ENCODE measurements at places on chromosomes 13 and 19. TPM values are rescaled to one million over a fixed set of nuclear protein-coding genes. Genes with fewer than 3 reads are reported as not detected.

ADPRHL1 gene
- total RNA-seq, result 1.3 TPM

KIR2DL3 gene
- not detected for total RNA-seq

MARCHF2 gene
- 30.3 TPM for total RNA-seq

SPACA4 gene
- not detected for total RNA-seq

GRCh38 chr13:106614874-106615273 lies 46.9 kb upstream of the ARGLU1 start:
- H3K27me3 ChIP-seq, result no peaks in the 10 kb centered on the region
- no peaks in the 10 kb centered on the region for H3K36me3 ChIP-seq
- no peak overlapping the region for H3K4me3 ChIP-seq
- H3K27ac ChIP-seq, result no peak overlapping the region
- no peak for DNase-seq

GRCh38 chr19:33340991-33341390 lies 32.5 kb upstream of the CEBPG start:
- no peaks in the 10 kb centered on the region for H3K36me3 ChIP-seq
- no peaks in the 10 kb centered on the region for H3K27me3 ChIP-seq
- no peak overlapping the region for H3K4me3 ChIP-seq
- no peak overlapping the region for H3K27ac ChIP-seq

- no peak overlapping the region for H3K4me3 ChIP-seq
- H3K27ac ChIP-seq, result no peak overlapping the region
- no peaks in the 10 kb centered on the region for H3K36me3 ChIP-seq
- peaks cover 26% of the 10 kb centered on the region for H3K4me1 ChIP-seq
- DNase-seq, result no peak
- no peaks in the 10 kb centered on the region for H3K27me3 ChIP-seq
Measured at GRCh38 chr19:1237027-1237659, 662 bp downstream of the CBARP start.

GRCh38 chr13:31686670-31687425 lies 52.5 kb upstream of the RXFP2 start:
- DNase-seq, result no peak
- H3K27me3 ChIP-seq, result no peaks in the 10 kb centered on the region
- no peaks in the 10 kb centered on the region for H3K4me1 ChIP-seq
- H3K36me3 ChIP-seq, result no peaks in the 10 kb centered on the region
- H3K4me3 ChIP-seq, result no peak overlapping the region
- no peak overlapping the region for H3K27ac ChIP-seq

DNA sequence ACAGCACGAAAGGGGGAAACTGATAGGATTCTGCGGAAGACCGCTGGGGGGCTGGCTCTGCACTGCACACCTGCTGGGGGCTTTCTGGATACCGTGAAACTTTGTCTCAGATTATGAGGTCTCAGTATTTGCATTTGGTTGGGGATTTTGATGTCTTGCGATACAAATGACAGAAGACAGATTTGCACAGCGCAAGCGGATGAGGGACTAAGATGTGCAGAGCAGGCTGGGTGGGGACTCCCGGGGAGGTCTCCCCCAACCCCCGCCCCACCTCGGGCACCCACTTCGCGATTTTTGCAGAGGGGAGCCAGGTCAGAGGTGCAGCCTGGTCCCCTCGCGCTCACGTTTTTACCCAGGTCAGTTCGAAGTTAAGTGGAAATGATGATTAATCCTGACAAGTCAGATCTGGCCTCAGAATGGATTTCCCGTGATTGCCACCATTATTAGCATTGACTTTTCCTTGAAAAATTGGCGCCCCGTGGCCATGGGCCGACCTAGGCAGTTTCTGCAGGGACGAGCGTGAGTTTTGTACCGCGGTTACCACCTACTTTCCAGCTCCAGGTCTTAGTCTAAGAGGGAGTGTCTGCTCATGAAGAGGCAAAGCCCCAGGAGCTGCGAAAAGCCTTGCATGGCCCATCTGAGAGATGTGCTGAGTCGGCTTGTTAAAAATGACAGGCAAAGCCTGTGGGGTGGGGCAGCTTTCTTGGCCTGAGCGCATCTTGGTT lies 1.3 kb upstream of the GJB2 start:
- no peak overlapping the region for H3K4me3 ChIP-seq
- peaks cover 48% of the 10 kb centered on the region for H3K27me3 ChIP-seq
- no peaks in the 10 kb centered on the region for H3K36me3 ChIP-seq
- DNase-seq, result no peak
- H3K27ac ChIP-seq, result no peak overlapping the region
- H3K4me1 ChIP-seq, result peaks cover 29% of the 10 kb centered on the region

- H3K27me3 ChIP-seq, result no peaks in the 10 kb centered on the region
- no peak for DNase-seq
- no peaks in the 10 kb centered on the region for H3K36me3 ChIP-seq
- H3K4me3 ChIP-seq, result no peak overlapping the region
Measured at GRCh38 chr13:37995092-37995491, 125.5 kb upstream of the TRPC4 start.

- H3K4me1 ChIP-seq, result peaks cover 75% of the 10 kb centered on the region
- no peak overlapping the region for H3K27ac ChIP-seq
- DNase-seq, result no peak
- no peaks in the 10 kb centered on the region for H3K27me3 ChIP-seq
- H3K36me3 ChIP-seq, result peaks cover 4% of the 10 kb centered on the region
- no peak overlapping the region for H3K4me3 ChIP-seq
Measured at GRCh38 chr13:73987618-73988017, 146.6 kb downstream of the KLF12 start.

DNA sequence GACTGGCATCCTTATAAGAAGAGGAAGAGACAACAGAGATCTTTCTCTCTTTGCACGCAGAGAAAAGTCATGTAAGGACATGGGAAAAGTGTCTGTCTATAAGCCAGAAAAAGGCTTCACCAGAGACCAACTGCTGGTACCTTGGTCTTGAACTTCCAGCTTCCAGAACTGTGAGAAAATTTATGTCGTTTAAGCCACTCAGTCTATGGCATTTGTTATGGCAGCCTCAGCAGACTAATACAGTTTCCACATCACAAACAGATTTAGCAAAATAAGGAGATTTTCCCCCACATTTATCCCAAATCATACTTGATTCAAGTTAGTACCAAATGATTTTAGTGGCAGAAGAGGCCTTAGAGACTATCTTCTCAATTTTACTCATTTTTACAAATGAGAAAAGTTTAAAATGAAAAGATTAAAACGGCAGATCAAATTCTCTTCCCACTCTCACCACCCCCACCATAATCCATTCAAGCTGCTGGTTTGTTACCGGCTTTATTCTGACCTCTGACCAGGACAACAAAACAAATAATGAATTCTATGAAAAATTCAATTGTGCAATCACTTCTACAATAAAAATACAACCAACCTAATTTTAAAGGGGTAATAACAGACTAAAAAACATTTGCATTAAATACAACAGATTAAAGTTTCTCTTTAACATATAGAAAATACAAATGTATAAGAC lies 316.3 kb downstream of the TBC1D4 start:
- H3K27ac ChIP-seq, result no peak overlapping the region
- DNase-seq, result no peak
- H3K4me3 ChIP-seq, result no peak overlapping the region

Measured in CD4-positive, alpha-beta memory T cell (primary cell).